Naive thymus-derived CD4-positive, alpha-beta T cell (primary cell): ENCODE measurements at places on chromosomes 11 and 22. TPM values are rescaled to one million over a fixed set of nuclear protein-coding genes. Genes with fewer than 3 reads are reported as not detected.

PTH gene
- not detected for total RNA-seq

- DNase-seq = no peak
These were observed 105.3 kb upstream of the HSD17B12 start for GRCh38 chr11:43574949-43575912.

DNA sequence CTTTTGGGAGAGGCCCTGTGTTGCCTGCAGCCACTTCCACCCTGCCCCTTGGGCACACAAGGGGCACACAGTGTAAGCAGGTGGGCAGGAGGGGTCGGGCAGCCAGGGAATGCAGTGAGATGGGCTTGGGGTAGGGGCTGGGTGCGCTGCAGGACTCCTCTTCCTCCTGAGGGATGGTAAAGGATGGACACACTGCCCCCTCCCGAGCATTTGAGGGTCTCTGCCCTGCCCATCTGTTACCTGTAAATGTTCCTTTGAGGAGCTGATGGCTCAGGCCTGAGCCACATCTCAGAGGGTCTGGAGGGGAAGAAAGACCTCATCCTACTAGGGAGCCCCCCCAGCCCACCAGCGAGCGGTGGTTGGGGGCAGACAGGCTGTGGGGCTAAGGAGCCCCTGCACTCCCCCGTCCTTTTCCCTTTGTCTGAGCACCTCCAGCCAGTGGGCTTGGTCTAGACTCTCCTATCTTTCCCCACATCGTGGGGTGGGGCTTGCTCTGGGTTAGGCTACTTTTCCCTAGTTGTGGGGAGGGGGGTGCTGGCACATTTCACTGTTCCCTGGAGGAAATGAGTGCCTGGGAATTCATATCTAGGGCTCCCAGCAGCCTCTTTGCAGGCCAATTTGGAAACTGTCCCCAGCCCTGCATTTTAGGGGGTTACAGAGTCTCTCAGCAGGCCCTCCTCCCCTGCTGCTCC lies 1.7 kb upstream of the TSSC4 start:
- DNase-seq = no peak

DNA sequence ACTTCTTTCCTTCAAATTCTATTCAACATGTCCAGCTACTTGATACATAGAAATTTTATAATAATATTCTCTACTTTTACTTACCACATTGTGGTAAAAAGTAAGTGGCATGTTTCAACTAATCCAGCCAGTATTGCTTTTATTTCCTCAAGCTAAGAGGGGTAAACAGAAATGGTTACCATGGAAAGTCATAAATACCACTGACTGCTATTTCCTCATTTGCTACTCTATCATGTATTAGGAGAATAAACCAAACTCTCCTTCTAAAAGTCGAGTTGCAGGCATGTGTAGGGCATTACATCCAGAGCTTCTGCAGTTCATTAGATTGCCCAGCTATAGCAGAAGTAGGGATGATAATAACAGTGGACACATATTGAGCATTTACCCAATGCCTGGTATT lies 208.4 kb downstream of the MAML2 start:
- no peak for DNase-seq
